ENCODE measurements at places on chromosomes 5 and 9.

DNA sequence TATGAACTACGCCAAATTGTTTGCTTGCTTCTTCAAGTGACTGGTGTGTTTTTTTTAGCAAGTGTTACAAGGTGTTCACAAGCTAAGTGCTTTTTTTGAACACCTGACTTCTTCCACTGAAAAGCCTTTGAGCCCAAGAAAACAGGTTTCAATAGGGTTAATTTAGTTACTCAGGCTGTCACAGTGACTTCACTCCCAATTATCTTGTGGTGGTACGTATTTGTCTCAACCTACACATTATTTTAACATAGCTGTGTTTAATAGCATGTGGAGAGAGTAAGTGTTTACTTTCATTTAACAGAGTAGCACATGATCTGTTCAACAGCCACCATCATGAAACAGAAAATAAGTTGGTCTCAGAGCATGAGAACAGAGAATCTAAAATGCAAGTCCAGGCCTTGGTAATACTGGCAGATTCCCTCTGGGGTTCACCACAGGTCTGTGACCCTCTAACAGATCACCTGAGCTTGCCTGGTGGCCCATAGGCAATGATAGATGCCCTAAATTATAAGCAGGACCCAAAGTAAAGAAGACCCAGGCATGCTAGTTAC, 267.7 kb upstream of the SMARCA2 start:
- no peak for DNase-seq

- DNase-seq, result no peak
Observed at GRCh38 chr5:175257847-175258194, 186.2 kb downstream of the DRD1 start.

DNA sequence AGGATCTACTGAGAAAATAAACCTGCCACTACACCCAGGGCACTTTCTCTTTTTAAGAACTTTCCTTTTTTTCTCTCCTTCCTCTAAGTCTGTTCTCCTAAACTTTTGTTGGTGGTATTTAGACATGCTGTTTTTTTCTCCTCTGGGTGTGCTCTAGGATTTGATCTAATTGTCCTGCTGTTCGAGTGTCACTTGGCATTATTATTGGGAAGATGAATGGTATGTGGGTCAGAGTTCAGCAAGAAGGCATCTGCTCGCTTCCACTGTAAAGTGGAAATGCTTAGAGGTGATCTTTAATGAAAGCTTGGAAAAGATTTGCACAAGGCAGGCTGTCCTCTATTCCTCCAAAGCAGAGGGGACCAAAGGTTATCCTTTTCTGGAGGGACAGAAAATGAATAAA, 1.3 kb upstream of the PLPPR1 start:
- no peak for DNase-seq

DNA sequence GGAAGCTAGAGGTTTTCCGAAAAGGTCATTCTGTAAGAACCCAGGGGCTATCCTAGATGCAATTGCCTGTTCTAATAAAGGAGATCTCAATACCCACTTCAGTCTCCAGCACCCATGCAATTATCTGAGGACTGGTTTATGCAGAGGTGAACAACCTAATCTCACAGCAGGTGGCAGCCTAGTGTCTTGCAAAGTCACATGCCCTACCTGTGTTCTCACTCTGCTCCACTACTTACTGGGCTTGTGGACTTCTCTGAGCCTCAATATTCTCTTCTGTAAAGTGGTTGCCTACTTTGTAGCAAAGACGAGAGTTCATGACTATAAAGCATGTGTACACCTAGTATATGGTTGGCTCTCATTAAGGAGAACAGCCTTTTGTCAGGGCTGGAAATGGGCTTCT, 21.0 kb upstream of the ALDH1B1 start:
- DNase-seq, result no peak

DNA sequence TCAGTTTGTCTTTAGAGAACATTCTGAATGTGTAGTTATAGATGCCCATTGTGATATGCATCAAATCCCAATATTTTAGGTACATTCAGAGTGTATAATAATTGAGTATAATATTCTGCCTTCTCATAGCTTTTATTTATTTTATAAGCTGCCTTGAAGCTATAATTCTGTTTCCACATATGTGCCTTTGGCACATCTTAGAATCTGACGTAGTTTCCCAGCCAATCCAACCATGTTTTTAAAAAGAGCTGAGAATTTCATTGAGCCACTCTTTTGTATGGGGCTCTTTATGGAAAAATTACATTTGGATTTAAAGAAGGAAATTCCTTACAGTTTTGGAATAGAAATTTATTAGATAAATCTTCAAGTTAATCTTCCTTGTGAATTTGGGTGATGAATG, 65.4 kb downstream of the ADCY2 start:
- DNase-seq, result no peak

DNA sequence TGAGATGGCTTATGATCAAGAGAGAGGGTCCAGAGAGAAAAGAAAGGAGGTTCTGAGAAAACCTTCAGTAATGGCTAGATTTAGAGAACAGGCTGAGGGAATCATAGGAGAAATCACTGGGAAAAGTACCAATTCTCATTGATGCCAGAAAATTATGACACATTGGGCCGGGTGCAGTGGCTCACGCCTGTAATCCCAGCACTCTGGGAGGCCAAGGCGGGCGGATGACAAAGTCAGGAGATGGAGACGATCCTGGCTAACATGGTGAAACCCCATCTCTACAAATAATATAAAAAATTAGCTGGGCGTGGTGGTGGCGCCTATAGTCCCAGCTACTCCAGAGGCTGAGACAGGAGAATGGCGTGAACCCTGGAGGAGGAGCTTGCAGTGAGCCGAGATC, 29.5 kb upstream of the PLIN2 start:
- DNase-seq, result no peak

- no peak for DNase-seq
Observed at GRCh38 chr5:139147483-139148087, 50.6 kb downstream of the SIL1 start.

DNA sequence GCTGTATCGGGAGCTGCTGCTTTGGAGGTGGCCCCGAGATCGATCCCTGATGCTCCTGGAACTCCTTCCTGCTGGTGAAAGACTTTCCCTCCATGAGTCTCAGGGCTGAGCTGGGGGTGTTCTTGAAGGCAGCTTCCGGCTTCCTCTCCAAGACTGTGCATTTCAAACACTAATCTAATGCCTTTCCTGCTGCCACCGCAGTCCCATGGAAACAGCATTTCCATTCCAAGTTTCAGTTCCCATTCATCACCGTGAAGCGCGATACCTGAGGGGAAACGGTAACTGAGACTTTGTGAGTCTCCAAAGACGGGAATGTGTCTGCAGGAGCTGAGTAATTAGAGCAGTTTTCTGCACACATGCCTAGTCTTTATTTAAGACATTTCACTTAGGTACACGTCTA, 230.1 kb downstream of the PAX5 start:
- no peak for DNase-seq

DNA sequence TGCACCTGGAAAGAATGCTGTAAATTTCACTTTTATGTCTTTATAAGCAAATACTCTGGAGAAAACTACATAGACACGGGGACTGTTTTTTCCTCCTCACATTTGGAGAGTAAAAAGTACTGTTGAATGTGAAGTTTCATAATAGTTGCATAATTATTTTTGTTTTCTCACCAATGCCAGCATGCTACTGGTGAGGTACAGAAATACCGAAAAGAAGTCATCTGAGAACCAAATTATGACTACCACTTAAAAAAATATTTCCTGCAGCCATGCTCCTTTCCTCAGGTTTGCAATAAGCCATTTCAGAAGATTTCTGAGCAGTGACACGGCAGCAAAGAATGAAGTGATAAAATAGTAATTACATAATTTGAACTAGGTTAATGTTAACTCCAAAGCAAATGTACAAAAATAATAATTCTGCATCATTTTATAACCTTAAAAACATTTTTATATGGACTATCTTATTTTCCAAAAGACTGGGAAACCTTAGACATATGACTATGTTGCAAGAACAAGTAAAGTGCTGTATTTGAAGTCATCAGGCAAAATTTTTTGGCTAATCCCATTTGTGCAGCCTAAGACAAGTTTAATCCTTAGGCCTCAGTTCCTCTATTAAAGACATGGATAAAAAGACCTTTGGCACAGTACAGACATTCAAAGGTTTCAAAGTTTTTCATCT, 144.7 kb downstream of the PCSK1 start:
- no peak for DNase-seq

GRCh38 chr5:171344936-171345608, 36.0 kb downstream of the TLX3 start:
- no peak for DNase-seq

- no peak for DNase-seq
Observed at GRCh38 chr9:24298912-24299311, 246.8 kb downstream of the IZUMO3 start.

DNA sequence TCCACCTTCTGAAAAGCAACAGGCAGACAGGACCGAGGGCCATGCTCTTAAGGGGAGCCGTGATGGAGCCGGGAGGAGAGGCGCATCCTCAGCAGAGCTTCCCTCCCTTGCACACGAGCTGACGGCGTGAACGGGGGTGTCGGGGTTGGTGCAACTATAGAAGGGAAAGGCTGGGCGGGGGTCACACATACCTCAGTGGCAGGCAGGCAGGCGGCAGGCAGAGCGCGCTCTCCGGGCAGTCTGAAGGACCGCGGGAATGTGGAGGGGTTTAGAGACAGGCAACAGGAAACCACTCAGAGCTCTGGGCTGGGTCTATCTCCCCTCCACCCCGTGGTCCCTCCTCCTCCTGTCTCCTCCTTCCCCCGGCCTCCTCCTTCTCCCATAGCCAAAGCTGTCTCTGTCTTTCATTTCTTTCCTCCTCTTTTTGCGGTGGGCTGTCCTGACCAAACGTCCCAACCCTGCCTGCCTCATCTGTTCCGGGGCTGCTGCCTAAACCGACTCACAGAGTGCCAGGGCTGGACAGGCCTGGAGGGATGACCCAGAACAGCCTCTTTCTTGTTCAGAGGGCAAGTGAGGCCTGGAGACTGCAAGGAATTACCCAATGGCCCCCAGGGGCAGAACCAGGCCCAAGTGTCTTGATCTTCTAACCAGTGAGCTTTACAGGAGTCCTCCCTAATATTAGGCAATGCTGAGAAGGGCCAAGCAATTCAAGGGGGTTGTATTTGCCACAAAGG, at the start of gene SPARC:
Gene SPARC (minus strand): TSS at position 242 of the 734 bp plus-strand sequence. CDS start 10,727 bp downstream, outside the sequence.
- peak; percentile 58 for DNase-seq

DNA sequence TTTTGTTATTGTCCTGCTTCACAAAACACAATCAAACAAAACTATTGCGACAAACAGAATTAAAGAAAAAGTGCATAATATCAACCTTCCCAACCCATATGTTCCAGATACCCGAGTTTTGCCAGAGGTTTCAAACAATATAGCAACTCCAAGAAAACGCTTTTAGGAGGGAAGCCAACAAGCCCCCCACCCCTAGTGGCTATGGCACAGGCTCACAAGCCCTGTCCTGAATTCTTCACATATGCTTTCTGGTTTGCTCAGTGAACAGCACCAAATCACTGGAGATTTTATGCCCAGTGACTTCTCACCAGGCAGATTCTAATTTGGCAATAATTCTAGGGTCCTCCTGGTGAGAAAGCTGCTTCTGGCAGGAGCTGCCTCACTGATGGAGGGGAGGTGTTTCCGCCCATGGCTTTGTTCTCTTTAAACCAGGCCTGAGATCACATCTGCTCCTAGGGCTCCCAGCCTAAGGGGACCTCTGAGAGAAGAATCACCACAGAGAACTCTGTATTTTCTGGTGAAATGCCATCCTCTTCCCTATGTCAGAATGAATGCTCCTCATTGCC, 1982.4 kb downstream of the EFNA5 start:
- DNase-seq, result no peak

Measured in inflammatory macrophage (primary cell).